ENCODE measurements at places on chromosomes 4 and X.

DNA sequence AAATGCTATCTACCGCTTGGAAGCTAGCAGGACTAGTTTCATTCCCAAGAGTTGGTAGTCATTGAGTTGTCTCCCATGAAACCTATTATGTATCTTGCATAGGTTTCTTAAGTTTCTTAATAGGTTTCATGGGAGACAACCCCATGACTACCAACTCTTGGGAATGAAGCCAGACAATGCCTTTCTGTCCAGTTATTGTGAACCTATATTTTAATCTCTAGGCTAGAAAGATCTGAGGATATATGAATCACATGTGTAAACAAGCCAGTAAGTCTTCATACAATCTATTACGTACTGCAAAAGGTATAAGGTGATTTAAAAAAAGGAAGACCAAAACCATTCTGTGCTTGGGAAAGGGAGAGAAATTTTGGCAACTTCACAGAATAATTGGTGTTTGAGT is 162.6 kb downstream of the INPP4B start:
- no peak for DNase-seq

DNA sequence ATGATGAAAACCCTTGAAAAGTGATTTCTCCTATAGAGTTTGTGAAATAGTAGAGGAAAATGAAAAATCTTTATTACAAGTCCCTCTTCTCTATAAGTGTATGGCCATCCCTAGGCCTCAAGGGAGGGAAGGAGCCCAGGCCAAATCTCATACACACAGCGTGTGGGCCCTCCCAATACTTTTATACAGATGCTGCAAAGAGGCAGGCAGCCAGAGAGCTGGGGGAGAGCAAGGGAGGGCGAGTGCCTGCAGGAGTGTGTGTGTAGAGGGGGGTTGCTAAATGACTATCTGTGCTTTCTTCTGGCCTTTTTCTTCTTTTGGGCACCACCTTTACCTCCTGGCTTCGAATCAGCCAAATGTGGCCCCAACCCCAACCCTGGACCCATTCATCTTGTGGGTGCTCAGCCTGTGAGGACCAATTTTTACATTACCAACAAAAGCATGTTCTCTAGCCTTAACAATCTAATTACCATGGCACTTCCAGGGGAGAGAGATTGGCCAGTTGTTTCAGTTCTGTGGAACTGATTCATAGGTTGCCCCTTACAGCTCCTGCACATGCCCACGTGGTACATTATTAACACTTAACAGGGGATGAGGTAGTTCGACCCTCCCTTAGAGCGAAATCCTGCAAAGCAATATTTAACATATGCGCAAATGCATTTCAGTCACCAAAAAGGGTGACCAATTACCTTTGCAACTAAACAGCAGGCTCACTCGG is 2.0 kb downstream of the GPC3 start:
- DNase-seq: no peak

- no peak for DNase-seq
These were observed 1.0 kb downstream of the TRMT44 start for GRCh38 chr4:8441499-8442091.

- peak; percentile 12 for DNase-seq
These were observed 39.4 kb downstream of the WFS1 start for GRCh38 chr4:6308899-6309643.

DNA sequence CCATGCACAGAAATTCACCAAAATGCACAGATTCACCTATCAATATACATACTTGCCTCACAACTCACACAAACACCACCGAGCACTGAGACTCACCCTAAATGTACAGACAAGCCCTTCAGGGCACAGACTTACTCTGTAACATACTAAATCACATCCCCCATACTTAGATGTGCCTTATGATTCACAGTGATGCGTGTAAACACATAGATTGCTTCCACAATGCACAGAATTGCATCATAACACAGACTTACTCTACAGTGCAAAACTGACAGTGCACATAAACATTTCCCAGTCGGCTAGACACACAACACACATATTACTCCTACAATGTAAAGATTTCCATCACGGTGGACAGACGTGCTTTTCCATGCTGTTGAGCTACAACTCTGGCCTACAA is 6.2 kb downstream of the LINC00632 start:
- DNase-seq: no peak

- peak; percentile 62 for DNase-seq
These were observed 1.2 kb downstream of the MSN start for GRCh38 chrX:65668377-65669310.

- no peak for DNase-seq
These were observed 3.1 kb upstream of the CDKL5 start for GRCh38 chrX:18422325-18422724.

DNA sequence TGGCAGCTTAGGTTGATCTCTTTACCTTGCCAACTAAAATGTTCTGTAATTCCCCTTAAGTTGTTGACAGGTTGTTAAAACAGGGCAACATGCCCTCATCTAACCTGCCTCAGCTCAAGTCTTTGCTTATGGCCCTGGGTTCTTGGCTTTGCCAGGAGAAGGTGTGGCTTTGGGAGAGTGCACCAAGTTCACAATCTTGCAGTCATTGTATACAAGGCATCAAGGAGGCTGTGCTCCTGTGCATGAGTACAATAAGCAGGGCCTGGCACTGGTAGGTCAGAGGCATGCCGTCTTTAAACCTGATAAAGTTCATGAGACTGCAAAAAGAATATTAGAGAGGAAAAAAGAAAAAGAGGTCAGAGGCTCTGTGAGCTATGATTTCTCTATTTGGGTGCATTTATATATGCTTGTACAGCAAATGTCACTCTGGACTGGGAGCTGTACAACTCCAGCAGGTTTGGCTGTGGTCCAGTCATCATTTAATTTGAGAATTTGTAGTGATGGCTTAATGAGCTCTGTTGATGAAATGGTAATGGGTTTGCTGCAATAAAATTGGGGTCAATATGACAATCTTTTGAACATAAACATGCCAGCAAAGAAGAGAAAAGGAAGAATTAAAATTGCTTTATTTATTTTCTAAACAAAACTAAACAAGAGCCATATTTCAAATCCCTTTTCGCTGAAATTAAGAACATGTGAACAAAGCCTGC is 30.3 kb downstream of the AREG start:
- no peak for DNase-seq

- no peak for DNase-seq
These were observed 85.0 kb downstream of the FAM193A start for GRCh38 chr4:2621419-2621818.
